HCT116 (cell line): ENCODE measurements at places on chromosomes 7 and 10. TPM values are rescaled to one million over a fixed set of nuclear protein-coding genes. Genes with fewer than 3 reads are reported as not detected.

- DNase-seq, result no peak
Measured at GRCh38 chr10:78207776-78208175, 174.1 kb downstream of the RPS24 start.

GRCh38 chr10:105252911-105253310 is 611.8 kb downstream of the SORCS3 start:
- no peak for DNase-seq

DNA sequence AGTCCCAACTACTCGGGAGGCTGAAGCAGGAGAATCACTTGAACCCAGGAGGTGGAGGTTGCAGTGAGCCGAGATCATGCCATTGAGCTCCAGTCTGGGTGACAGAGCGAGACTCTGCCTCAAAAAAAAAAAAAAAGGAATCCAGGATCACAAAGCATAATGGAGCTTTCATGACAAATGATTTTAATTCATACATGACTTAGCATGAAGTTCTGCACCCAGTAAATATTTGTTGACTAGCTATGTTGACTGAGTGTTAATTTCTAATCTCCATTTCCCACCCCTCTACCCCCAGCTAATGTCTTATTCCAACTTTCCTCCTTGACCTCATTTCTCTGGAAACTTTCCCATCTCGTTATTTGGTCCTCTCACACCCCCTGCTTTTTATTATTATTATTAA is 53.3 kb downstream of the ATOH7 start:
- no peak for DNase-seq

- no peak for DNase-seq
Measured at GRCh38 chr10:49240946-49241345, 52.8 kb upstream of the TMEM273 start.

GRID2IP gene
- total RNA-seq, result 3.2 TPM

- no peak for DNase-seq
Measured at GRCh38 chr7:44292876-44293560, 32.4 kb downstream of the CAMK2B start.

LIPK gene
- total RNA-seq, result not detected

- DNase-seq, result no peak
Measured at GRCh38 chr7:32169228-32169627, 99.0 kb upstream of the PDE1C start.

C10orf62 gene
- total RNA-seq, result 0.32 TPM

DNA sequence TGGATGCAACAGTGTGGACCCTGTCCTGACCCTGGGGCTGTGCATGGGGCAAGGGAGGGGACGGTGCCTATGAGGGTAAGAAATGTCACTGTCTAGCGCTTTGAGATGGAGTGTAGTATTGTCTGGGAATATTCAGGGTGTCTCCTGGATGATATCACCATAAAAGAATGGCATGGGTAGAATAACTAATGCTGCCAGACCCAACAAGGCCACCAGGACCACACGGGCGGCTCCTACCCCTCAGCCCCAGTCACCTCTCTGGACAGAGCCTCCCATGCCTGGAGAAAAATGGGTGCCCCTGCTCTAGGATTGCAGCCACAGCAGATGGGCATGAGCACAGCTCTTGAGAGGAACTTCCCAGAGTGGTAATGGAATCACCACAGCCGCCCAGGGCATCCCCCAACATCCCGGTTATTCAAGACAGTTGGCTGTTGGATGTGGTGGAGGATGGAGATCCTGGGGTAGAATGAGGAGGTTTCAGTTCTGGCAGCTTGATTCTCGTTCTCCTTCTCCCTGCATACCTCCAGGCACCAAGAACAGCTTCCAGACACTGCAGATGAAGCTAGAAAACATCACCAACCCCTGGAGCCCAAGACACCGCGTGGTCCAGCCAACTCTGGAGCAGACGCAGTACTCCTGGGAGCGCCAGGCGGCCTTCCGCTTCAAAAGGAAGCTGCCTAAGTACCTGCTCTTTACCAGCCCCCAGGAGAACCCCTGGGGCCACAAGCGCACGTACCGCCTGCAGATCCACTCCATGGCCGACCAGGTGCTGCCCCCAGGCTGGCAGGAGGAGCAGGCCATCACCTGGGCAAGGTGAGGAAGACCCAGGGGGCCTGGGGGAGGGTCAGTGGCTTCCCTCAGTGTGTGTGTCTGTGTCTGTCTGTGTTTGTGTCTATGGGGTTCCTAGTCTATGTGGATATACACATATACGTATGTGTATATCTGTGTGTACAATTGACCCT is 6.2 kb downstream of the AOC1 start:
- no peak for DNase-seq

SHTN1 gene
- total RNA-seq, result 64.0 TPM

MAPK8 gene
- total RNA-seq, result 71.0 TPM

DNA sequence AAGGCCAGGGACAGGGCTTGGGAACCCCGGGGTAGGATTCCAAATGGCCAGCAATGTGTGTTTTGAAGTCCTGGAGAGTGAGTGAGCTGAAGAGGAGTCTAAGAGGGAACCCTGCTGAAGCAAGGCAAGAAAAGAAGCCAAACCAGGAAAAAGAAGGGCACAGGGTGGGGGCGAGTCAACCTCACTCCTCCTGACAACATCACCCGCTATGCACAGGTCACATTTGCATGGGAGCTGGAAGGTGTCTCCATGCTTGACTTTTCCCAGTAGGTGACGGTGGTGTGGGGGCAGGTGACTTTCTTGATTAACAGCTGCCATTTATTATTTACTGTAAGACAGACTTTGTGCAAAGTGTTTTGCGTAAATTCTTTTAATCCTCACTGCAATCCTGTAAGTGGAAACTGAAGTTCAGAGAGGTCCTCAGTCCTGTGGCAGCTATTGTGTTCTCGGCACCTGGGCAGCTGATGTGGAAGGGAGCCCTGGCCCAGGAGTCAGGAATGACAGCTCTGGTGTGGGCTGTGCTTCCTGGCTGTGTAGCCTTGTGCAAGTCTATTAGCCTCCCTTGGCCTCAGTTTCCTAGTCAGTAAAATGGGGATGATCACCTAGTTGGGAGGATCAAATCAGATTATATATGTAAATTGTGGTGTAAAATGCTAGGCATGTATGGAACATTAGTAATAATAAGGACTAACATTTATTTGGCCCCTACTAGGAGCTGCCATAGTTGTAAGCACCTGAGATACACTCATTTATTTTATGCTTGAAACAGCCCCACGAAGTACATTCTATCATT is 90.9 kb downstream of the SH3PXD2A start:
- DNase-seq, result no peak

EPHB4 gene
- 61.1 TPM for total RNA-seq

DNA sequence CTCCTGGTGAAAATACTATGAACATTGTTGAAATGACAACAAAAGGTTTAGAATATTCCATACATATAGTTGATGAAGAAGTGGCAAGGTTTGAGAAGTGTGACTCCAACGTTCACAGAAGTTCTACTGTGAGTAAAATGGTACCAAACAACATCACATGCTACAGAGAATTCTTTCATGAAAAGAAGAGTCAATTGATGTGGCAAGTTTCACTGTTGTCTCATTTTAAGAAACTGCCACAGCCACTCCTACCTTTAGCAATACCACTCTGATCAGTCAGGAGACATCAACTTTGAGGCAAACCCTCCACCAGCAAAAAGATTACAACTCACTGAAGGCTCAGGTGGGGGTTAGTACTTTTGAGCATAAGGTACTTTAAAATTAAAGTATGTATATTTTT is 693.3 kb downstream of the GRID1 start:
- DNase-seq, result no peak
